LHCN-M2 (cell line): ENCODE measurements at places on chromosomes 1 and 21. TPM values are rescaled to one million over a fixed set of nuclear protein-coding genes. Genes with fewer than 3 reads are reported as not detected.

Gene CCDC27
- total RNA-seq: not detected in 2 replicates

Gene CELA2B
- total RNA-seq: not detected in 2 replicates

Gene MTARC1
- total RNA-seq: 0.34 and 2.5 TPM in 2 replicates

Gene ECM1
- total RNA-seq: 108 and 129 TPM in 2 replicates

Gene PLPPR5
- total RNA-seq: 0.32 TPM in 1 of 2 replicates, not detected in the other

DNA sequence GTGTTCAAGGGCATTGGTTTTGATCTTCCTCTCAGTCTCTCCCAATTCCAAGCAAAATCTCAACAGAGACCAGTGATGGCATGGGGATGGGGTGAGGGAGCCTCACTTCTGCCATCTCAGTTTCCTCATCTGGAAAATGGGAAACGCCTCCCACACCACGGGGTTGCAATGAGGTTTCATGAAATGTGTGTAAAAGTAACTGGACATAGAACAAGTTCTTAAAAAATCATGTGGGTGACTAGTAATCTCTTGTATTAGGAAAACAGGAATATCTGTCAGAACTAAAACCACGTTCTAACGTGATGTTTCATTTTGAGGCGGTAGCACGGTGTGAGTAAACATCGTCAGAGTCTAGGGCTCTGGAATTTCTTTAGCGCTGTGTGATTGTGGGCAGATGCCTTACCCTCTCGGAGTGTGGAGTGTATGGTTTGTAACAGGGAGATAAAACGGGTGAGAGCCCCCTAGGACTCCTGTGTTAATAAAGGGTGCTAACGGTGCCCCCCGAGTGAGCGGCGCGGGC is 55.5 kb upstream of the DNAJC6 start:
- DNase-seq: no peak

GRCh38 chr1:223350361-223350908 is 13.5 kb downstream of the SUSD4 start:
- no peak for DNase-seq

DNA sequence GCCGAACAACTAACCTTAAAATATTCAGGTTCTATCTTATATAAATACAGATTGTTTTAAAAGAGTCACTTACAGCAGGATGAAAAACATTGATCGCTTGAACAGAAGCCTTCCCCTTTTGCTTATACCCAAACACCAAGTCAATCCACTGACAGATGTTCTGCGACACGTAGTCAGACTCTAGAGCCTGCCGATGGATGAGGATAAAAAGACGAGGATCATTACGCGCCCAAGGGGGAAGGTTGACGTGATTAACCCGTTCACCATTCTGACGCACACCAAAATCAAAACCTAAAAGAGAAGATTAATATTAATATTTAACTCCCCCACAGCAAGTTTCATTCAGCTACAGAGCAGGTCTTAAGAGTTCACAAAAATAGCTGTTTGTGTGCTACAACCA is 59.4 kb upstream of the GNG4 start:
- no peak for DNase-seq

DNA sequence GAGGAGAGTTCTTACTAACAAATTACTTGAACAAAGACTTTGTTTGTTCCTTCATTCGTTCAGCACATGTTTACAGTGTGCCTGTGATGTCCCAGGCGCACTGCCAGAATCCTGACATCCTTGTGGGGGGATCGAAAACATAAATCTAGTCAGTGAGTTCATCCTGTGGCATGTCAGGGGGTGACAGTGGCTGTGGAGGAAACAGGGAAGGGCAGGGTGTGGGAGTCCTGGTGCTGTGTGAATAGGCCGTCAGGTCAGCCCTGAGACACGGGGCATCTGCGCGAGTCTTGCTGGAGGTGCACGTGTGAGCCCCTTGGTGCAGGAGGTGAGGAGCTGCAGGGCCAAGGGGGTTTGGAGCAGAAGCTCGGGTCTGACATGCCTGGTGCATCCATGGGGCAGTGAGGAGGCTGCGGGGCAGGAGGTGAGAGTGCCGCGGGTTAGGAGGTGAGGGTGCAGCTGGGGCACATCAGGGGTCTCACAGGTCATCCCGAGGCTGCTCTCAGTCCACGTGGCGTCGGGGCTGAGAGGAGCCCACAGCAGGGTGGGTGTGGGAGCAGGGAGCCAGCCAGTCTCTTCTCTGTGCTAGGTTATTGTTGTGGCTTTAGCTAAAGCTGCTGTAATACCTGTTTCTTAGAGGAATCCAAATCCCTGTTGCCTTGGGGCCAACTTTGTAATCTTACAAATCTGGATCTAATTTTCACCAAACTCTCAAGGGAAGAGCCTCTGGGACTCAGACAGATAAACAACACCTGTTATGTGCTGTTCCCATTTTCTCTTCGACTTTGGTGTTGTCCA is 93.4 kb downstream of the PCBP3 start:
- DNase-seq: no peak

DNA sequence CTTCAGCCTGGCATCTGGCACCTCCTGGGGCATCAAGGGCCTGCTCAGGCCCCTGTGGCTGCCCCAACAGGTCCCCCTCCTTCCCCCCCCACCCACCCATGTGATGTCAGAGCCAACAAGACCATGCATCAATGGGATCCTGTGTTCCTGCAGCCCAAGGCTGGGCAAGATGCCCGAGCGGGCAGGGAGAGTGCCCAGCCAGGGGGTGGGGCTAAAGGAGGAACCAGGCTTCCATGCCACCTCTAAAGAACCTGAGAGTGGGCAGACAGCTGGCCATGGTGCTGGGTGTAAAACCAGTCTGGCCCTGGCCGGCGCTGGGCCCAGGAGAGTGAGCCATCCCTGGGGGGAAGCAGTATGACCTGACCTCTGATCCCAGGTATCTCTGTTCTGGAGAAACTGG is 7.6 kb downstream of the COL16A1 start:
- no peak for DNase-seq

GRCh38 chr1:92442351-92442750 is 44.4 kb downstream of the GFI1 start:
- no peak for DNase-seq
